Lung microvascular endothelial cell (primary cell): ENCODE measurements at places on chromosomes 16 and 17. TPM values are rescaled to one million over a fixed set of nuclear protein-coding genes. Genes with fewer than 3 reads are reported as not detected.
A peak's percentile ranks its signal among the peaks of the same experiment; 100 is the strongest.

GRCh38 chr16:30379158-30379783 is 3.1 kb downstream of the SEPTIN1 start:
- DNase-seq, result no peak

DNA sequence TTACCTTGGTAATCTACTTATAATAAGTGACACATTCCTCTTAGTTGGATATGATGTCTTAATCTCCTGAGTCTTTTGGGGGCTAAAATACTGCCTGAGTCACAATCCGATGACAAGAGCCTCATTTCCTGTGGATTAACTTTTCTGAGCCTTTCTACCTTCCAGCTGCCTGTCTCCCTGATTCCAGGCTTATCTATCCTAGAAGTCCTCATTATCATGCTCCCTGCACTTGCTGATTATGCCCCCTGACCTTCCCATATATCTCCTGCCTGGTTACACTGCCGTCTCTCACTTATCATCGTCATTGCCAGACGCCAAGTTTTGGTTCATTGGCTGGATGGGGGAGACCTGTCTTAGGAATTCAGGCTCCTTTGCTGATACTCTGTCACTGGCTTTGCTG is 727.4 kb upstream of the CA10 start:
- DNase-seq, result no peak

- DNase-seq, result no peak
These were observed 21.9 kb downstream of the KCNJ2 start for GRCh38 chr17:70190959-70191805.

- peak; percentile 91 for DNase-seq
These were observed 13.6 kb upstream of the EEF2K start for GRCh38 chr16:22192261-22193062.

GRCh38 chr17:9676084-9676483 is 30.8 kb downstream of the USP43 start:
- DNase-seq, result no peak

- no peak for DNase-seq
These were observed 496.5 kb downstream of the TOX3 start for GRCh38 chr16:52050418-52050817.

DNA sequence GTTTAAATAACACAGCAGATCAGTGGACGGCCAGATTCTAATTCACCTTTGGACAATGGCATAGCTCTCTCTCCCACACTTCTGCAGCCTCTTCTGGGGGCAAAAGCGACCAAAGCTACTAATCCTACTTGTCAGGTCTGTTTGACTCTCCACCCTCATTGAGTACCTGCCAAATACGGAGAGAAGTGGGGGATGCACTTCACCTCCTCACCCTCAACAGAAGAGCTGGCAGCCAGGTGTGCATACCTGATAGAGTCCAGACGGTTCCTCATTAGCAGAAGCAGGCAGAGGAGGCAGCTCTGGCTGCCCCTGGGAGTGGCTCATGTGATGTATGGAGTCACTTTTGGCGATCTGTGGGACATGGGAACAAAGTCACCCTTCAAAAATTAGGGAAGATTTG is 4.9 kb downstream of the DNAH3 start:
- DNase-seq, result no peak

DNA sequence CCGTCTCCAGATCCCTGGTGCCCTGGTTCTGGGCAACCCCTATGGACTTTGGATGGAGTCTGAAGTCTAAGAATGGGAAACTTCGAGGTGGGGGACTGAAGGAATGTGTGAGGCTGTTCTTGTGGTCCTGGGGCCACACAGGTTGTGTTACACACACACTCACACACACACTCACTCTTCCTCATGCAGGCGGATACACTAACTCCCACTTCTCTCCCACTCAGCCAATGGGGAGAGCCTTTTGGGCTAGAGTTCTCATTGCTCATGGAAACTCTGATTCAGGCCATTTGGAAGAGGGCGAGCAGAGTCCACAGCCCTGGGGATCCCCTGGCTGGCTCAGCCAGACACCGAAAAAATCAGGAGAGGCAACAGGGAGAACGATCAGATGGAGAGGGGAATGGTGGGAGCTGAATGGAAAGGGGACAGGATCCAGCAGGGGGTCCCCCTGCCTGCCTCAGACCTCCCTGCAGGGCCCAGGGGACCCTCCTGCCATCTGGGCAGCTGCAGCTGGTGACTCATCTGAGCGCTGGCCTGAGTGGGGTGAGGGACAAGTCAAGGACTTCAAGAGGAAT is 9.1 kb downstream of the IGFBP4 start:
- DNase-seq, result peak; percentile 85

DNA sequence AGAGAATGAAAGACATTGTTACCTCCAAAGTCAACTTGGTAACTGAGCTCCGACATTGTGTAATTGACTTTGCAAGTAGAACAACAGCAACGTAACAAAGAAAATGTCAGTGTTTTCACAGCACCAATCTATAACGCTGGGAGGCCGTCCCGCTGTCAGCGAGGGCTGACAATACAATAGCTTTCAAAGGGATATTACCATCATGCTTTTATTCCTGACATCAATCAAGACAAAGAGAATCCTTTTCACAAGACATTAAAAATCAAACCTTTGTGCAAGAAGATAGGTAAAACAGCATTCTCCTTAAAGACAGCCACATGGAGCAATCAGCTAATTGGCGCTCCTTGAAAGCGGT is 6.2 kb downstream of the ZNF423 start:
- no peak for DNase-seq

- DNase-seq, result peak; percentile 33
These were observed 7.2 kb downstream of the PLCG2 start for GRCh38 chr16:81786321-81786720.

DNA sequence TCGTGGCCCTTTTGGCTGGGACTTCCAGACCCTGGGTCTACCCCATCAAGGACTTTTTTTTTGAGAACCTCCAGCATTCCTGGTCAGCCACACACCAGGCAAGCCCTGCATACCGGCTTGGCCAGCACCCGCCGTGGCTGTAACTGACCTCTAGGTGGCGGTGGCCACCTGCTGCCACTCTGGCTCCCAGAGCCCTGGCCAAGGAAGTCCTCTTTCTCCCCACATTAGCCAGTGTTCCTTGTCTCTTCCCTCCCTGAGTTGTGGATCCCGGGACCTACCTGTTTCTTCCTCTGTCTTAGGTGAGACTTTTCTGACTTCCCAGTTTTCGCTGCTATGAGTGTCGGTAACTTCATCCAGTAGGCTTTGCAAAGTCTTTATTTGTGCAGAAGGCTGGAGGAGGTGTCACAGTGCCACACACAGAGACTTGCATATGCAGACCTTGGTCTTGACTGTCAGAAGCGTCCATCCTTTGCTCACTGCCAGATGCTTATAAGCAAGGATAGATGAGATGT is 348.3 kb downstream of the CPPED1 start:
- DNase-seq, result peak; percentile 61

DNA sequence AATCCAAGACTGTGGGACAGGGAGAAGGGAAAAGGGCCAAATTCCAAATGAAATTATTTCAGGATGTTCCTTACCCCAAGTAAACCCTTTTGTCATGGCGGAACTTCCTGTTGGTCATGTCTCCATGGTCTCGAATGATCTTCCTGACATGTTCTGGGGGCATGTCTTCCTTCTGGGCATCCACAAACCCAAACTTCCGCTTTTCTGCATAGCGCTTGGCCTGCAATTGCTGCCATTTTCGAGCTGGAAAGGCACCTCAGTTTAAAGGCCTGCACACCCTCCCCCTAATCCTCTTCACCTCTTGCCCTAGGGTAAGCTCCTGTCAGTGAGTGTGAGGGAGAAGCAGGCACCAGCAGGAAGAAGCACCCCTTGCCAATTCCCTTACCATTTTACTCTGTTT is 1.2 kb downstream of the PRPF8 start:
- no peak for DNase-seq

DNA sequence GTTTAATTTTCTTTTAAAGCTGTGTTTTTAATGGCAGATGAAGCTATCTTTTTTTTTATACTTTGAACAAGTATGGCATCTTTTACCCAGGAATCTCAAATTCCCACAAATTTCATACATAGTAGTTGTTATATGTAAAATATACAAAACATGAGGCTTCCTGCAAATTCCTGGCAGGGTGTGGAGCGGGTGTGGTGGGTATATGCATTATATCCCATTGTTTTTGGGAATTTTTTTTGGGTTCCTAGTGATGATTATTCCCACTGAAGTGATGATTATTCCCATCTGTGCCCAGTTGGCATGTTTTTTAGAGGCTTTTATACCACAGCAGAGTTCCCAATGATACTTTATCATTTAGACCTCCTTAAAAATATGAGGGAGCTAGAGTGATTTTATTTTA is 320.4 kb downstream of the ZFHX3 start:
- DNase-seq, result no peak

GRCh38 chr17:74453665-74454196 is 12.7 kb upstream of the CD300A start:
- DNase-seq, result peak; percentile 85

- peak; percentile 31 for DNase-seq
These were observed 20.6 kb upstream of the PIK3R6 start for GRCh38 chr17:8887834-8888703.

DNA sequence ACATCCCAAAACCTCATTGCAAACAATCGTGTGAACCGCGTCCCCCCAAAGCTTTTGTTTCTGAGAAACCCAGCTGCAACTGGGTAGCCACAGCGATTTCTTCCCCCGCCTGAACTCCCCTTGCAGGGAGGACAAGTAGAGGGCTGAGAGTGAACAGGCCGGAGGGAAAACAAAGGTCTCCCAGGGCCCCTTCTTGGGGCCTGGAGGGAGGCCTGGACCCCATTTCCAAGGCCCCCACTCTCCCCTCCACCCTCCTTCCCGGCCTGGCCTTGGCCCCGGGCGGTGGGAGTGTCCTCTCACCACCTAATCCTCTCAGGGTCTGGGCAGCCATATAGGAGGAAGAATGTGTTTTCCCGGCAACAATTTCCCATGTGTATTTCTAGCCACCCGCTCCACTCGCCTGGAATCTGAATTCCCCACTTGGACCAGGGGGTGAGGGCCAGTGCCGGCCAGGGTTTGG is 2.6 kb downstream of the GLIS2 start:
- DNase-seq, result no peak

DNA sequence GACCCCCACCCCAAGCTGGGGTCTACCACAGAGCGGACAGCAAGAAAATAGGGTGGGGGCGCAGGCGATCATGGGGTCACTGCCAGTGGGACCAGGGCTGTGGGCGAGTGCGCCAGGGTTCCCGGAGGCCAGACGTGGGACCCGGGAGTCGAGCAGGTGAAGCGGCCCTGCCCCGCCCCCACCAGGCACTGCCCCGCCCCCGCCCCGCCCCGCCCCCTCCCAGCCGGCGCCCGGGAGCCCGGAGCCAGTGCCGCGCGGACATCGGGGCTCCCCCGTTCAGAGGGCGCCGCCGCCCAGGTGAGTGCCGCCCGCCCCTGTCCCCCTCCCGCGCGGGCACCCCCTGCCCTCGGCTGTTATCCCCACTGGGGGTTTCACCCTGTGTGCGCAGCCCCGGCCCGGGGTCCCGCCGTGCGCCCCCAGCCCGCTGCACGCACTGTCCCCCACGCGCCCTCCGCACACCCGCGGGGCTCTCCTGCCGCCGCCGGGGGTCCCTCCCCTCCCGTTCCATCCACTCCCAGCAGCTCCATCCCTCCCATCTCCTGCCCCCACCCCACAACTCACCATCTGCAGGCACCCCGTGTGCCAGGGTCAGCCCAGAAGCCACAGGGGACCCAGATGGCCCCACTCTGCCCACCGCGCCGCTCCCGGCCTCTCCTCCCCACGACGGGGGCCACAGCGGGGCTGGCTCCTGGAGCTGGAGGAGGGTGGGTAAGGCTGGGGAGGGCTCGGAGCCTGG is at the start of gene SSTR5:
Gene SSTR5, plus strand, starts transcription at position 222 of the 736 bp plus-strand sequence. CDS start 6,122 bp downstream, outside the sequence.
- DNase-seq, result no peak

DNA sequence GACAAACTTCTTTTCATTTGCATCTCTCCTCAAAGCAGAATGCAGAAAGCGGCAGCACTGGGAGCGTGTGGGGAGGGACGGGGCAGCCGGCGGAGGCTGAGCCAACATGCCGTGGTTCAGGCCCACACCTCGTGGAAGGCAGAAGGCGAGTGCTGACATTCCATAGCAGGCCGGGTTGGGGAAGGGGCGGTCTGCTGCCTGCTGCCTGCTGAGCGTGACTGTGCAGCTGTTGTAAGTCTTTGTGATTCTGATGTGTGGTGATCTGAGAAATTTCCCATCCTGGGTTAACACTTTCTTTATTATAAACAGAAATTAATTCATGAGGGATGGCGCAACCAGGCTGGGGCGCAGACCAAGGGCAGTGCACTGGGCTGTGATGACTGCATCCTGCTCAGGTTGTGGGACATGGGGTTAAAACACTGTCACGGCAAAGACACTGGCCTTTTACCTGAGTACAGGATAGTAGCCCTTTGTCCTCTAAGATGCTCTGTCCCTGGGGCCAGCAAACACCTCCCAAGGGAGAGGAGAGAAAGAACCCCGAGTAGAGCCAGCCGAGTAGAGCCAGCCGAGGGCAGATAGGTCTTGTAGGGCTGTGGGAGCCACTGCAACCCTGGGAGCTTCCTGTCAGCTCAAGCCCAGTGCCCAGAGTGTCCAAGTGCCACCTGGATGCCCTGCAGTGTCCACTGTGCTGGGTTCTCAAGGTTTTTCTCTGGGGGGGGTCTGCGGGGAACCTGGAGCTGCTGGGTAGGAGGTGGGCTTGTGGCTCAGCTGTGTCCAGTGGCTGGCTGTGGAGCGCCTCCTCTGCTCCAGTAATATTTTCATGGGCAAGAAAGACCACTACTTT is 8.8 kb upstream of the DNASE1 start:
- DNase-seq, result no peak

- no peak for DNase-seq
These were observed 206.4 kb downstream of the ZFHX3 start for GRCh38 chr16:72841506-72841905.

DNA sequence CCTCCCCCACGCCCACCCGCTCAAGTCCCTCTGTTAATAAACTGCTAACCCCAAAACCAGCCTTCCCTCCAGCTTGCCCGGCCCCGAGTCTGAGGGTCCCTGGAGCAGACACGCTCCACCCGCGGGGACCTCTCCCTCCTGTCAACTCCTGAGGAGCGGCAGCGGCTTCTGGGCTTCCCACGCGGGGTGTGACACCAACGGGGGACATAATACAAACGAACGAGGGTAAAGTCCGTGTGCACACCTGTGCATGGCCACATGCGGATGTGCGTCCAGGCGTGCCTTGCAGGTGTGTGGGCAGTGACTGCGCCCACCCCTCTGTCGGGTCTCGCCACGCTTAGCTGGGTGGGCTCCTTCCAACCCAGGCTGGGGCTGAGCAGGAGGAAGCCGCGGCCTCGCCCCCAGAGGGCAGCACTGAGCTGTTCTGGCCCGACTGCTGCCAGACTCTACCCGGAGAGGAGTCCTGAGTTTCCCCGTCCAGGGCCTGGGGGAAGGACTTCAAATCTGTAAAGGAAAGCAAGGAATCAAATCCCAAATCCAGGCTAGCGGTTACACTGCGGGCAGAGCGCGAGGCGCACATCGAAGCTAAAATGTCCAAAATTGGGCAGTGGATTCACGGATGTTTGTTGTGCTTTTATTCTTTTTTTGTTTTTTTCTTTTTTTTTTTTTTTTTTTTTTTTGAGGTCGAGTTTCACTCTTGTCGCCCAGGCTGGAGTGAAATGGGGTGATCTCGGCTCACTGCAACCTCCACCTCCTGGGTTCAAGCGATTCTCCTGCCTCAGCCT is 24.2 kb upstream of the KRT17 start:
- DNase-seq, result peak; percentile 84

SGCA gene
- total RNA-seq, result not detected in 2 replicates

SCIMP gene
- not detected in 2 replicates for total RNA-seq

PPL gene
- total RNA-seq, result 2.4 and 5.4 TPM in 2 replicates

TBX6 gene
- under 0.01 TPM in 2 replicates for total RNA-seq

KRTAP4-6 gene
- not detected in 2 replicates for total RNA-seq

ACSM2A gene
- under 0.01 TPM in 2 replicates for total RNA-seq

SALL1 gene
- under 0.01 TPM in 1 of 2 replicates, not detected in the other for total RNA-seq
